ENCODE measurements at places on chromosomes 7 and 10.

GRCh38 chr10:21047511-21047910, 150.4 kb upstream of the NEBL start:
- no peak for DNase-seq

GRCh38 chr10:54120806-54121205, 680.2 kb downstream of the PCDH15 start:
- no peak for DNase-seq

DNA sequence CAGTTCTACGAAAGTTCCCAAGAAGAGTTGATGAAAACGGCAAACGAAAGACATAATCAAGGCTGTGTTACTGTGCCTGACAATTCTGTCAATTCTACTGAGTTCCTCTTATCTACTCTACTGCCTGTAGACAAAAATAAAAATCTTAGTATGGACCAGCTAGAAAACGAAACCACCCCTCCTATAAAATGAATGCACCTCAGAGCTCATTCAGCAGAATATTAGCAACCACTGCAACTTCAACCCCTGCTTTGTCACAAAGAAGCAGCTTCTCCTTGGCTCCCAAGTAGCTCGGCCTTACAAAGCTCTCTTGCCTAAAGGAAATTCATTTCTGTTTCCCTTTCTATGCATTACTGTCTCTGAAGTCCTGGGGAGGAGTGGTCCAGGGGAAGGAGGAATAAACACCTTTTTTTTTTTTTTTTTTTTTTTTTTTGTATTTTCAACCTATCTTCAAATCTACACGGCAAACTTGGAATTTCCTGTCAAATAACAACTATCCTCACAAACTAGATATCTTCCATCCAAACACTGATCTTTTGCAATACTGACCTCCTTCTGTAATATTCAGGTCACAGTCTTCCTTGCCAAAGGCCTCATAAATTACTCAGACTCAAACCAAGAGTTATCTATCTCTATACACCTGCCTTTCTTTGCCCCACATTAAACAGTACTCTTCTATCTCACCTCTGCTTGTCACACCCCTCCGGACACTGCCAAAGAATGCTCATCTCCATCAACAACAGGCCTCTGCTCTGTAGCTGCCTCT, 74.3 kb downstream of the GLI3 start:
- DNase-seq = no peak

GRCh38 chr7:64516451-64516850, 46.4 kb downstream of the ZNF680 start:
- no peak for DNase-seq

DNA sequence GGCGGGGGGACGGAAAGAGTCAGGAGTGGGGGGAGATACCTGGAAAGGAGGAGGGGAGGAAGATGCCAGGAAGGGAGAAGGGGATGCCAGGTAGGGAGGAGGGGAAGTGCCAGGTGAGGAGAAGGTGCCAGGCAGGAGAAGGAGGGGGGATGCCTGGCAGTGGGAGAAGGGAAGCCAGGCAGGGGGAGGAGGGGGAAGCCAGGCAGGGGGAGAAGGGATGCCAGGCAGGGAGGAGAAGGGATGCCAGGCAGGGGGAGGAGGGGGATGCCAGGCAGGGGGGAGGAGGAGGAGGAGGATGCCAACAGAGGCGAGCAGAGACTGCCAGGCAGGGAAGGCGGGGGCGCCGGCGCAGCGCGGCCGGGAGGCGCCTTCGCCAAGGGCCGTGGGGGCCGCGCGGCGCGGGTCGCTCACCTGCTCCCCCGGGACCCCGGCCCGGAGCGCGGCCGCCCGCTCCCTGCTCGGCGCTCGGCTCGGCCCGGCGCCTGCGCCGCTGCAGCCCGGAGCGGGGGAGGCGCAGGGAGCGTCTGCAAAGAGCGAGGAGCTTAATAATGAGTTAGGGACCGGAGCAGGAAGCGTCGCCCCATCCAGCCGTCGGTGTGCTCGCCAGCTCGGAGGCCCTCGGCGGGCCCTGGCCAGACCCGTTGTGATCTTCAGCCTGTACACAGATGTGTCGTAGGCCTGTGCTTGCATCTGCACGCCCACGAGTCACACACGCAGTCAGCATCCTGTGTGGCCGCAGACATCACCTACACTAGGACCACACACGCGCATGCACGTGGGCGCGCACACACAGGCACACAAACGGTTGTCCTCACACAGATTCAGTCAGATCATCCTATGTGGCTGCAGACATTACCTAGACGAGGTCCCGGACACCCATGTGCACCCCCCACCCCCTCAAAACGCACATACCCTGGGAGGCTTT, 28.4 kb upstream of the SMARCD3 start:
- DNase-seq = peak; percentile 20

- DNase-seq = no peak
These were observed 162.4 kb downstream of the NRF1 start for GRCh38 chr7:129773871-129774270.

- no peak for DNase-seq
These were observed 37.3 kb downstream of the INPP5A start for GRCh38 chr10:132574783-132575319.

- DNase-seq = peak; percentile 75
These were observed 1.4 kb upstream of the LCOR start for GRCh38 chr10:96830511-96831199.

DNA sequence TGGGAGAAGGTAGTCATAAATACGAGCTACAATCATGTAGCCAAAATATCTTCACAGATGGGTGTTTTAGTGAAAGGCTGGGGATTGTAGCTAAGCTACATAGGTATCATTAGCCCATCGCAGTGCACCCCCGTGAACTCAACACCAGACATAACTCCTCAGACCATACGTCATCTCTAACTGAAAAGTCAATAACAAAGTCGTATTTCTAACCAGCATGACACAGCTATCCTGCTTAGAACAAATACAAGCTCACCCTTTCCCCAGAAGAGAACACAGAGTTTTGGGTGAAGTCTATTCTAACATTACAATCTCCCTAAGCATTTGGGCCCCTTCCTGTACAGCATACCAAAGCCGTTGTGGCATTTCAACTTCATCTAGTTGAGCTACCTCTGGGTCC, 636.6 kb upstream of the DPP6 start:
- DNase-seq = no peak

- no peak for DNase-seq
These were observed 64.5 kb upstream of the MPP7 start for GRCh38 chr10:28367413-28367812.

DNA sequence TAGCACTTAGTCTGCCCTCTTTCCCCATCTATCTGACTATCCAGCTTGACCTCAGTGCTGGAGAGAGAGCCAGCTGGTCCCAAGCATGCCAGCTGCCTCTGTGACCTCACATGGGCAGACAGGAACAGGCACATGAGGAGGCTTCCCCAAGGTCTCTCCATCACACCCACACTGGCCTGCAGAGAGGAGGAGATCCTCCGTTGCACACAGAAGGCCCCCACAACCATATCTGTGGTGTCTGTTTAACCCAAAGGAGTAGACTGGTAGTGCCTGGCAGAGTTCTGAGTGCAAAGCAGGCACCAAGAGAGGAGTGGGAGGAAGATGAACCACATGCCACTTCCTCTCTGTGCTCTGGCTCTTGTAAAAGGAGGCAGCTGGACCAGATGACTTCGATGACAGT, 4.8 kb upstream of the ANK3 start:
- peak; percentile 2 for DNase-seq

- no peak for DNase-seq
These were observed 554.9 kb downstream of the TCERG1L start for GRCh38 chr10:130756651-130757050.

GRCh38 chr10:10589540-10590303, 427.9 kb upstream of the CELF2 start:
- no peak for DNase-seq

GRCh38 chr10:74912682-74913081, 86.3 kb downstream of the KAT6B start:
- DNase-seq = no peak

- DNase-seq = no peak
These were observed 48.9 kb upstream of the PDCD4 start for GRCh38 chr10:110822712-110823311.

DNA sequence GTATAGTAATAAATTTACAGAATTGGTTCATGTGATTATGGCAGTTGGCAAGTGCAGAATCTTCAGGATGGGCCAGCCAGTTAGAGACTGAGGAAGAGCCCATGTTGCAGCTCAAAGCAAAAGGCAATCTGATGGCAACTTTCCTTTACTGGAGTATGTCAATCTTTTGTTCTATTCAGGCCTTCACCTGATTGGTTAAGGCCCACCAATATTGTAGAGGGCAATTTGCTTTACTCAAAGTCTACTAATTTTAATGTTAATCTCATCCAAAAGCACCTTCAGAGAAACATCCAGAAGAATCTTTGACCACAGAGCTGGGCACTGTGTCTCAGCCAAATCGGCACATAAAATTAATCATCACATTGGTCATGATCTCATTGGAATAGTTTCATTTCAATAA, 20.0 kb upstream of the POM121L12 start:
- DNase-seq = no peak

DNA sequence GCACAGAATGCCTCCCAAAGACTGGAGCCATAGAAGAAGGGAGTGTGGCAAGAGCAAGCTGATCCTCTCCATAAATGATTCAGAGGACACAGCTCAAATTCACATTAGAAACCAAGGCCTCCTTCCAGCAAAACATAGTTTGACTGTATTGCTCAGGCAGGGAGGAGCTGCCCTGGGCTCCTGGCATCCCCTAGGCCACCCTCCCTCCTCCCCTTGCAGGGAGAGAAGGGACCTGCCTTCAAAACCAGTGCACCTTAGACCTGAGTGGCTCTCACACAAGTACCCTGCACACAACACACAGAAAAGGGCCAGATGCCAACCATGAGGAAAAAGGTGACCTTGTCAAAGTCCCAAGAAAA, 64.7 kb downstream of the CREB3L2 start:
- no peak for DNase-seq

DNA sequence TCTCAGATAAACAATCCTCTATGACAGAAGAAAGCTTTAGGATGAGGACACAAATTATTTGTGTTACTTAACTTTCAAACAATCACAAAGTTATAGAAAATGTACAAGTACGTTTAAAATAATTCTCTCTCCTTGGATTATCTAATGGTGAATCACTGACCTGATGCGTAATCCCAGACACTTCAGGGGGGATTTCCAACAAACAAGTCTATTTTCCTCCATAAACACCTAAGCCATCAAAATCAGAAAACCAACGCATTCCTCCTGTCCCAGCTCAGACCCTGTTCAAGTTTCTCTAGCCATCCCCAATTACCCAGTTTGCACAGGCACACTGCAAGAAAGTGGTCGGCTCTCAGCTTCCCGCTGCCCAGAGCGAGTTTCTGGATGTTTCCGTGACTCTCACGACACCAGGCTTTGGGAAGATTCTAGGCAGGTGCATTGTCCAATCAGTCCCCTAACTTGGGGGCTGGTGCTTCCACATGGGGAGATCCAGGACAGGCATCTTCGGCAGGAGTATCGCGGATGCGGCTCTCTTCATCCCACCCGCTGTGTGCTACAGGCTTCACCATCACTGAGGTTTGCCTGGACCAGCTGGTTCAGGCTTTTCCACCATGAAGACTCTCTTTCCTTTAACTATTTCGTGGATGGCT, 200.0 kb downstream of the ZMYND11 start:
- DNase-seq = no peak

DNA sequence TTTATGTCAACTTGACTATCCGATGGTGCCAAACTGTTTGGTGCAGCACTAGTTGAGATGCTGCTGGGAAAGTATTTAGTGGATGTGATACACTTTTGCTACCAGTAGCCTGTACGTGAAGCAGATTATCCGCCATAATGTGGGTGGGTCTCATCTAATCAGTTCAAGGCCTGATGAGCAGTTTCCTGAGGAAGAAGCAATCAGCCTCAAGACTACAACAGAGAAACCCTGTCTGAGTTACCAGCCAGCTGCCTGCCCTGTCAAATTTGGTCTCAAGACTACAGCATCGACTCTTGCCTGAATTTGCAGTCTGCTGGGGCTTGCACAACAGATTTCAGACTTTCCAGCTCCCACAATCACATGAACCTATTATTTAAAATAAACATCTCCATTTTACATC, 10.9 kb upstream of the RBP3 start:
- DNase-seq = no peak

- DNase-seq = no peak
These were observed 75.3 kb downstream of the HIP1 start for GRCh38 chr7:75663302-75663907.

DNA sequence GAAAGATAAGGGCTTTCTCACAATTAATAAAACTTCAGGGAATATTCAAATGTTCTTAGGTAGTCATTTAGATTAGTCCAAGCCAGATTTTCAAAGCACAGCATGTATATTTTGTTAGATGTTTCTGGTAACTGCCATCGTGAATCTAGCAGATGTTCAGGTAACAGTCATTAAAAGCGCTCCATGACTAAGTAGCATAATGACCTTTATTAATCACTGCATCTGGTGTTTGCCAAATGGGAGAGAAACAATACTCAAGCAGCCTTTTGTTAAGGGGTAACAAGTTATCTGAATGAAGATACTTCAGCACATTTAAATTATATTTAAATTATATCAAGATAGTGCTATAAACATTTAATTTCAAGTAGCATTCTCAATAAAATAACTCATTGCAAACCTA, 47.5 kb downstream of the USP6NL start:
- no peak for DNase-seq

DNA sequence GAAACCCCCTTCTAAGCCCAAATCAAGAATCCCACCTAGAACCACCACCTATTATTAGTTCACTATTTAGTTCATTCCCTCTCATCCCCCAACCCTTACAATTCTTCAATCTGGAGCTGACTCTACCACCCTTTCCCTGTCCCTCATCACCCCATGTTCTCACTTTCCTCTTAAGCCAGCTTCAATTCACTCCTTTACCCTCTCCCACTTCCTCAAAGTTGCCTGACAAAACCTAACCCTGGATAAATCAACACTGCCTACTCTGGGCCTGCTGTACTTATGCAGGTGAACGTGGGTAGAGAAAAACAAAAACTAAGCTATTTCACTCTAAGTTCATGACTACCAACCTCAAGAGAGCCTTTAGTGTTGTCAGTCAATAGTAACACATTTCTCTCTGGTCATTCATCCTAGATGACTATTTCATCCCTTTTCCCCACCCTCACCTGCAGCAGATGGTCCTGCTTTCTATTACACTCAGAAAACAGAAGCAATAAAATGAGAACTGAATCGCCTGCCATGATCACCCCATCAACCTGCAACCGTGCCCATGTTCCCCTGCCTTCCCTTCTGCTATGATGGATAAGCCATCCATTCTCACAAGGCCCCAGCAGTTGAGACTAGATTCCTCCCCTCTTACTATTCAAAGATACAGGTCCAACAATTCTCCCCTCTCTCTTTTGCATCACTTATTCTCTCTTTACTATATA, 52.6 kb downstream of the ARHGAP21 start:
- no peak for DNase-seq

GRCh38 chr10:69222157-69223027, 2.3 kb downstream of the HKDC1 start:
- DNase-seq = peak; percentile 88

GRCh38 chr7:37901236-37901827, 15.3 kb downstream of the SFRP4 start:
- DNase-seq = no peak

- no peak for DNase-seq
These were observed 30.8 kb downstream of the C10orf143 start for GRCh38 chr10:130079614-130080460.

DNA sequence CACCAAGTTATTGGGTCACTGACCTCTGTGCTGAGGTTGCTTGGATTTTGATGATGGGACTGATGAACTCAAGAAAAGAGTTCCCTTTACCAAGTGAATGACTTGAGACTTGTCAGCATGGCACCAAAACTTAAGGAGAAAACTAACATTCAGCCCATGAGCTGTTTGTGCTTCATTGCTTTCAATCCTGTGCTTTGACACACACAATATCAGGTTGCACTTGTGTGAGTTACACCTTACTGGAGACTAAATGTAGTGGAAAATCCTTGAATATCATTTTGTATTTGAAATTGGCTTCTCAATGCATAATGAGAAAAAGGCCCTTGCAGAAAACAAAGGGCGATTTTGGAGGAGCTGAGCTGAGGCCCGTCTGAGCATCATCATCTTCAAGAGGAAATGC, 2.7 kb downstream of the BAG3 start:
- DNase-seq = no peak
